ENCODE measurements at places on chromosomes 7 and 10.

GRCh38 chr10:78604721-78605120 lies 464.0 kb upstream of the ZMIZ1 start:
- no peak for DNase-seq

- no peak for DNase-seq
Measured at GRCh38 chr7:29496355-29497020, 67.1 kb upstream of the PRR15 start.

DNA sequence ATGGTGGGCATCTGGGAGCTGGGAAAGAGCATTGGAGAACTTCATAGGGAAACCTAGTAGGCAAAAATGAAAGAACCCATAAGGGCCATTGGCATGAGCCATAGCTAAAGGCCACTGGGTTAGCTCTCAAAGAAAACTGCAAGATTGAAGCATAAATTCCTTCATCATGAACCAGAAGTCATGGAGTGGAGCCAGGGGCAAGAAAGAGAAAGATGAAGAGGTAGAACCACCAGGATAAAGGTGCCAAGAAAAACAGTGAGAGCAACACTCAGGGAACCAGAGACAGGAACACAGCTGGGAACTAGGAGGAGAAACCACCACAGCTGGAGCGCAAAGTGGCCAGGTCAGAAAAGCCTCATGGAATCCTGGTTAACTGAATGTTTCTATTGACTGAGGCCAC lies 11.5 kb upstream of the SGMS1 start:
- DNase-seq = no peak

DNA sequence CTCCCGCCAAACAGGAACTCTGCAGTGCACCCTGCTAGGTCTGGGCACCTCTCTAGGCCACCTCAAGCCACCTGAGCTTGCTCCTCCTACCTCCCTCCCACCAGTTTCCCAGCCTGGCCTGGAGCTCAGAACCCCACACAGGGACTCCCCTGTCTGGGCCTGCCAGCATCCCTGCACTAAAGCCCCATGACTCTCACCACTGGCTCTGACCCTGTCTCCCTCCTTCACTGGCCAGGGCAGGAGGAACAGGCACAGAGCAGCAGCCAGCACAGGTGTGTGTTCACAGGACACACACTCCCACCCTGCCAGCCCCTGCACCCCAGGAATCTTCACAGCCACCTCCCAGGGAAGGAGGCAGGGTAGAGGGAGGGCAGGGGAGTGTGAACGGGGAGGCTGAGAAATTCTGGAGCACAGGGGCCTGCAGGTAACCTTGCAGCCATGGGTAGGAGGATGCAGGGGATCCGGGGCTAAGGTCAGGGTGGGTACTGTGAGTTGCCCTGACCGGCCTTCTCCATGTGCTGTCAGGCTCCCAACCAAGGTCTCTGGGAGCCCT lies 13.9 kb upstream of the ANTXRL start:
- no peak for DNase-seq

DNA sequence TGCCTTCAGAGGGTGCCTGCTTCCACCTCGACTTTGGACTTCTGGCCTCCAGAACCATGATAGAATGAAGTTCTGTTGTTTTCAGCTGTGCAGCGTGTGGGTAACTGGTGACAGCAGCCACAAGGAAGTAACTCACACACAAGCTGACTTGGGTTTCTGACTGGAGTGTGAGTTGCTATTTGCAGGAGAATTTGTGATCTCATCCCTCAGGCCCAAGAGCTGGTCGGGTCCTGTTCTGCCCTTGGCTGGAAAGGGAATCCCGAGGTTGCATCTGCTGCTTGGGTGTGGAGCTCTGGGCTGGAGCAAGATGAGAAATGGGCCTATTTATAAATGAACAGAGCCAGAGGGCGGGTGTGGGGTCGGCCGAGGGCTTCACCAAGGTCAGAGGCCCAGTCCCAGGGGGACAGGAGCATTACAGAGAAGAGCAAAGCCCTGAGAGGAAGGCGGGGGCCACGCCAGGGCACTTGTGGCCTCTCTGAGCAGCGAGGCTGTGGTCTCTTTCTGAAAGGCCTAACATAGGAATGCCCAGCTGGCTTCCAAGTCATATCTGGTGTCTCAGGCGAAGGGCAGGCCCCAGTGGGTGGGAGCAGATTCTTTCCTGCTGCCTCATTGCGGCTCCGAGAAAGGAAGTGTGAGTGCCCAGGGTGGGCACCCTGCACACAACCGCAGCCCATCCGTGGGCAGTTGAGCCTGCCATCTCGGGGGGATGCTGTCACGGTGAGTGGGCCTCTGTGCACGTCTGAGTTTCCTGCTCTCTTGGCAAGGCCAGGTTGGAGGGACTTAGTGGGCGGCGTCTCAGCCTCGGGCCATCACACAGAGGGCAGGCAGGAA lies 26.5 kb upstream of the C10orf71 start:
- peak; percentile 84 for DNase-seq

DNA sequence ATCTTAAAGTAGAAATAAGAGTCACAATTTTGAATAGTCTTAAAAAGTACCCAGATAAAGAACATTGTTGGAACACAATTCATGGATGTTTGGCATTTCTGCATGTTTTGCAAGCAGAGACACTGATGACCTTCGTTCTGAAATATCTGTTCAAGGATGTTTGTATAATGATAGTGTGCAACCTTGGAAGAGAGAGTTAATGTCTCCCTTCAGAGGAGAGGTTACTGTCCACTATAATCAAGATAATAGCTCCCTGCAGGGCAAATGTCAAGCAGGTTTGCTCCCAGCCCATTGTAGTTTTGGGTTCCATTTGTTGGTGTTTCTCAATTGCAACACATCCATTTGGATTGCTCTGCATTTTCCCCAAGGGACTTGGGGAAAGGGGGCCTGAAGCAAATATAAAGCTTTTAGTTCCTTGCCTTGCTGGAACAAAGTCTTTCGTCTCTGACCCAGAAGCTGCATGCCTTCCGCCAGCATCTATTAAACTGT lies 45.2 kb downstream of the COL1A2 start:
- DNase-seq = no peak

GRCh38 chr7:79529214-79529880 lies 75.9 kb upstream of the MAGI2 start:
- DNase-seq = no peak

Measured in suppressor macrophage treated with lipopolysaccharide for 4 hours (primary cell).